ENCODE measurements at places on chromosomes 7 and 10.
A peak's percentile ranks its signal among the peaks of the same experiment; 100 is the strongest.

GRCh38 chr7:120582916-120583315 lies 275.0 kb downstream of the TSPAN12 start:
- DNase-seq = no peak

- DNase-seq = no peak
These were observed 4.0 kb downstream of the CYP3A4 start for GRCh38 chr7:99779949-99780348.

DNA sequence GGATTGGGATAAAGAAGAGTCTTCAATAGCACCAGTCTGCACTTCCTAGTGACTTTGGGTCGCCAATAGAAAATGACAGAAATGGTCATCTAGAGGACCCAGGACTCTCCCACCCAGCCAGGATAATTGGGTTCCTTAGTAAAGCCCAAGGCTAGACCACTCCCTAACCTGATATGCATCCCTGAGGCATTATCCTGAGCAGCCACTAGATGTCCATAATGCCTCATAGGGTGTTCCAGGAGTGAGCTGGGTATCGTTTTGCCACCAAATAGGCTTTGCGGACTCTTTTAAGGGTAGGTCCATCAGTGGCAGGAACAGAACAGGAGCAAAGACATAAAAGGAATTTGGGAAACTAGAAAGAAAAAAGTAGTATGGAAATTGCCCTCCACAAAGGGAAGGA lies 4.5 kb upstream of the LRRC4 start:
- DNase-seq = no peak

GRCh38 chr10:62996925-62997324 lies 136.2 kb upstream of the NRBF2 start:
- DNase-seq = peak; percentile 56

DNA sequence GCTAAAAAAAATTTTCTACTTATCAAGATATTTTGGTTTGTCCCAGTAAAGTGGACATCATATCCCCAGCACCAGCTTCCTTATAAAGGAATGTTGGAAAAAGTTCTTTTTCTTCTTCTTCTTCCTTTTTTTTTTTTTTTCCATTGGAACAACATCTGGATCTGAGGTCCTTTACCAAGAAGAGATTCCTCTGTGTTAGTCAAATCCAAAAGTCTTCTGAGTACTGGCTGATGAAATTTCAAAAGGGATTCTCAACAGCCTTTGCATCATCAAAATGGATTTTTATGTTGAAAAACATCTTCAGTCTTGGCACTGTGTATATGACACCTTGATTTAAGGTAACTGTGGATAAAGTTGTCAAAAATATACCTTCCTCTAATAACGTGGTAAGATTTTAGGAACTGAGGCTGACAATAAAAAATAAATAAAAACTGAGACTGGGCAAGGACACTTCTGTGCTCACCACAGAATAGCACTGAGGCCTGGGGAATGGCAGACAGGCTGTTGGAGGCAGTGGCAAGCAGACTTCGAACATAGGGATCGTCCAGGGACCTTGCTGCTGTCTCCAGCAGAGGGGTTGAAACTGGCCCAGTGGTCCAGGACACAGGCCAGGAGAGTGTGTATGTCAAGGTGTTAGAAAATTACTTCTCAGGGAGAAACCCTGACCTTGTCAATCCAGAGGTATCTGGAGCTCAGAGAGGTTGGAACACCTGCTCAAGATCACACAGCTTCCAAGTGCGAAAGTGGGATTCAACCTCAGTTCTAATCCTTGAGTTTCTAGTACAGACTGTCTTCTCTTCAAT lies 130.4 kb downstream of the PTPN20 start:
- DNase-seq = no peak

Data from ELF-1 (cell line).